AG08396 (cell line): ENCODE measurements at places on chromosomes 3 and 15.

DNA sequence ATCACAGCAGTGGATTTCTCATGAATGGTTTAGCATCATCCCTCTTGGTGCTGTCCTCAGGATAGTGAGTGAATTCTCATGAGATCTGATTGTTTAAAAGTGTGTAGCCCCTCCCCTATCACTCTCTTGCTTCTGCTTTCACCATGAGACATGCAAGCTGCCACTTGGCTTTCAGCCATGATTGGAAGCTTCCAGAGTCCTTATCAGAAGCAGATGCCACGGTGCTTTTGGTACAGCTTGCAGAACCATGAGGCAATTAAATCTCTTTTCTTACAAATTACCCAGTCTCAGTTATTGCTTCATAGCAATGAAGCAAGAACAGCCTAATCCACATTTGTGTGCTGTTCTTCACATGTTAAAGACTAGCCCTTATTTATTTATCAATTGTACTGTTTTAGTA lies 495.2 kb upstream of the EPHA6 start:
- no peak for DNase-seq

DNA sequence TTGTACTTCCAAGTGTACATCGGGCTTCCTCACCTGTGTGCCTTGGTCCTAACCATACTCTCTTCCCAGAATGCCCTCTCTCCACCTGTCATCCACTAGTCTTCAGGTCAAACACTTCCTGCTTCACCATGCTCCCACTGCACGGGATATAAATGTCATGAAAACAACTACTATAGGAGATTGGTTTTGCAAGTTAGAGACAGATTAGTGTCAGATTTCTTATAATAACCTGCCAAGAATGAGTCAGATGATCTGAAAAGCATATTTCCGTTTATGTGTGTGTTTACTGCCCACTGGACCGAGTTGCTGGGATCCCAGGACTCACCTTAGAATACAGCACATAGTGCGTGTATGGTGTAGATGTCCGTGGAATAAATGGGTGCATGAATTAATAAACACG lies 21.4 kb downstream of the PLA1A start:
- no peak for DNase-seq

DNA sequence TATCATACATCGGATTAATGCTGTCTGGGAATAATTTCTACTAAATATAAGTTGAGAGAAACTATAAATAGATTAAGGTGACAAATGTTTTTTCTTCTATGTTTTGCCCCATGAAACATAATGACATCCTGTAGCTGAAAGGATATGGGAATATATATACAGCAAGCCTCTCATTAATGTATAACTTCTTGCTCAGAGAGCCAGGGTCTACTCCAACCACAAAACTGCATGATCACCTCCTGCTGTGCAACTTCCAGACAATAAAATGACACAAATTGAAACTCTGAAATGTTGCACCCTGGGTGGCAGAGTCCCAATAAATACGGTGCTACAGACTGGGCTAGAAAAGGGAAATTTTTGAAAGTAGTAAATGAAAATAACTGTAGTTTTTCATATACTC lies 571.9 kb upstream of the CBLB start:
- no peak for DNase-seq

DNA sequence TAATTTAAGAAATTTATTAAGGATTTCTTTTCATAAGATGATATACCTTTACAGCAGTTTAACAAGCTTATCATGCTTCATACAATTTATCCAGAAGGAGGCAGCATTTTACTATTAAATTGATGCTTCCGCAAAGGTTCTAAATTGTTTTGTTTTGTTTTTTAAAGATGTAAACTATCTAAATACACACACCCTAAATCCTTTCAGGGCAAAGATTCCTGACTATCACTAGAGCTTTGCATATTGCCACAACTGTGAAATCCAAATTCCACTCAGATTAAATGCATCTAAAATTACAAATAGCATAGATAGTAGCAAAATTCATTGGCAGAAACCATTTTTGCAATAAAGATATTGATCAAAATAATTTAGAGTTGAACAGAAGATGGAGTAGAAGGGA lies 44.5 kb upstream of the CCNL1 start:
- DNase-seq: peak; percentile 13

DNA sequence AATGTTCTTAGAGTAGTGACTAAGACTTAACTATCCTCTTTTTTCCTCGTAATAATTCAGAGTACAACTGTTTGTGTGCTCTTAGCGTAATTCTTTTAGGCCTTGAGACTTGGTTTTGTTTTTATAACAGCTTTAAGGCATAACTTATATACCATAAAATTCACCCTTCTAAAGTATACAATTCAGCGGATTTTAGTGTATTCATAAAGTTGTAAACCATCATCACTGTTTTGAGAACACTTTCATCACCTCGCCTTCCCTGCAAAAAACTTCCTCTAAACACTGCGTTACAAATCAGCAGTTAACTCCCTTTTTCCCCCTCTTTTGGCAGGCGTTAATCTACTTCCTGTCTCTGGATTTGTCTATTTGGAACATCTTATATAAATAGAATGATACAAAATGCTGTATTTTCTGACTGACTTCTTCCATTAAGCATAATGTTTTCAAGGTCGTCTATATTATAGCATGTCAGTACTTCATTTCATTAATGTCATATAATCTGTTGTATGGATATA lies 18.7 kb downstream of the DNAJC13 start:
- no peak for DNase-seq

GRCh38 chr3:42683875-42684598 lies 1.3 kb upstream of the KLHL40 start:
- DNase-seq: peak; percentile 97

GRCh38 chr3:136366289-136366688 lies 116.1 kb downstream of the PCCB start:
- DNase-seq: no peak

DNA sequence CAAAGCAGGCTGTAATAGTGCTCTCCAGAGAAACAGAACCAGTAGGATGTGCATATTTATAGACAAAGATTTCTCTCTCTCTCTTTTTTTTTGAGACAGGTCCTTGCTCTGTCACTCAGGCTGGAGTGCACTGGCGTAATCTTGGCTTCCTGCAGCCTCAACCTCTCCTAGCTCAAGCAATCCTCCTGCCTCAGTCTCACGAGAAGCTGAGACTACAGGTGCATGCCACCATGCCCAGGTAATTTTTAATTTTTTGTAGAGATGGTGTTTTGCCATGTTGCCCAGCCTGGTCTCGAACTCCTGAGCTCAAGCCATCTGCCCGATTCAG lies 67.1 kb upstream of the CHD2 start:
- DNase-seq: no peak

DNA sequence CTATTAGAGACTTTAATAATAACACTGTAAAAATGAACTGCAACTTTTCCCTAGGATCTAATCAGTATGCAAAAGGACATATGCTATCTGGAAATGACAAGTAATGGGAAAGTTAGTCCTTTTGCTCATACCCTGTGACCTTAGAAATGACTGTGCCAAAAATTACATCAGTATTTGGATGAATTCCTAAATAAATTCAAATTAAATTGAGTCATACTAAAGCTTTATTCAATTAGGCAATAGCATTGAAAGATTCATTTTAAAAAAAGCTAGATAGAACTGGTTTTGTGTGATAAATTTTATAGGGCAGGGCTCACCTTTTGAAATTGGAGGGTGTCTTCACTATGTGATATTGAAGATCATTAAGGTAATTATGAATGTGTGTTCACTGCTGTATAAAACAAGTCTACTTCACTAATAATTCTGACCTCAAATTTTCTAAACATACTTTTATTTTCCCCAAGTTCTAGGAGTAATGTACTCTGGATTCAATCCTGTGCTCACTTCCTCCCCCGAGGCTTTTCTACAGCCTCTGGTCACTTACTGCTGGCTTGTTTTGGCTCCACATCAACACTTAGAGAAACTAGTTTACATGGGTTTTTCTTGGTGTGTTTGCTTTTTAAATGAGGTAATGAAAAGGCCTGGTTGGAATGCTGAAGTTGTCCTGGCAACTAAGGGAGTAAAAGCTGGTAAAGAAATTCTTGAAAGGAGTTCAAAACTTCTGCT lies 44.4 kb upstream of the SPTSSB start:
- DNase-seq: peak; percentile 34

- no peak for DNase-seq
Observed at GRCh38 chr3:113075588-113075987, 84.8 kb downstream of the GTPBP8 start.

- DNase-seq: no peak
Observed at GRCh38 chr15:101025501-101025885, 106.3 kb downstream of the LRRK1 start.
